ENCODE measurements at places on chromosomes 16 and 17.

DNA sequence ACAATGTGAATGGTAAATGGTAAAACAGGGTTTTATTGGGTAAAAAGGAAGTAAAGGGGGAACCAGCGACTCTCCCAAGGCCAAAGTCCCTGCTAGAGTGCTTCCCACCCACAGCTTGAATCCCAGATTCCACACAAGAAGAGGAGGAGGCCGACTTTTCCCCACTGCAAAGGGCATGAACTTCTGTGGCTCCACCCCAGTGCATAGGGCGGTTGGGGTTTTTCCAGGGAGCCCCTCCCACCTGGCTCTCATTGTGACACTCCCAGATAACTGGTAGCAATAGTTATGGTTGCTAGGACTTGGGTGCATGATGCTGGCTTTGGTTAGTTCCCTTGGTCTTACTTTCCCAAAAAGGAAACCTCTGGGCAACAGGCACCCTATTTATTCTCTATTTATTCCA, 666.0 kb upstream of the CA10 start:
- DNase-seq: no peak

GRCh38 chr16:24471561-24472350, 67.6 kb upstream of the RBBP6 start:
- DNase-seq: no peak

GRCh38 chr16:69823831-69824563, 61.9 kb downstream of the WWP2 start:
- no peak for DNase-seq

- DNase-seq: no peak
These were observed 9.5 kb downstream of the ZNF771 start for GRCh38 chr16:30416624-30417528.

DNA sequence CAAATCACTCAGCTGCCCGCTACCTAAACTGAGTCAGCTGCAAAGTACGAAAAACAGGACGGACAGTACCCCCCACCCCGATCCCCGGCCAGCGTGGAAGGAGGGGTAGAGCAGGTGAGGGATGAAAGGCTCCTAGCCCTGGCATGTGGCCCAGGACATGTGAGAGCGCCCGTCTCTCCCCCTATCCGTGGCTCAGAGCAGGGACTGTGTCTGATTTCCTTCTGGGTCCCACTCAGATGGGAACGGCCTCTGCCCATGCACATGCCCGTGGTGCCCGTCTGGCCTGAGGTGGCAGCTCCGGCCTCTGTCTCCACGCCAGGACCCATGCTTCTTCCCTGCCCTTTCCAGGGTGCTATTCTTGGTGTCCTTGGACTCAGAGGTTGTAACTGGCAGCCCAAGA, 30.2 kb upstream of the RASD1 start:
- DNase-seq: no peak

- no peak for DNase-seq
These were observed 12.5 kb downstream of the SLC7A5 start for GRCh38 chr16:87856791-87857228.

GRCh38 chr17:69414408-69415274, at the start of gene MAP2K6:
MAP2K6 (plus strand) TSS chr17:69414697; CDS start chr17:69414985, 288 bp downstream.
- peak; percentile 78 for DNase-seq

GRCh38 chr17:79741751-79742588, 11.2 kb downstream of the ENPP7 start:
- peak; percentile 77 for DNase-seq

- peak; percentile 56 for DNase-seq
These were observed 5.6 kb downstream of the POLG2 start for GRCh38 chr17:64491034-64491860.

DNA sequence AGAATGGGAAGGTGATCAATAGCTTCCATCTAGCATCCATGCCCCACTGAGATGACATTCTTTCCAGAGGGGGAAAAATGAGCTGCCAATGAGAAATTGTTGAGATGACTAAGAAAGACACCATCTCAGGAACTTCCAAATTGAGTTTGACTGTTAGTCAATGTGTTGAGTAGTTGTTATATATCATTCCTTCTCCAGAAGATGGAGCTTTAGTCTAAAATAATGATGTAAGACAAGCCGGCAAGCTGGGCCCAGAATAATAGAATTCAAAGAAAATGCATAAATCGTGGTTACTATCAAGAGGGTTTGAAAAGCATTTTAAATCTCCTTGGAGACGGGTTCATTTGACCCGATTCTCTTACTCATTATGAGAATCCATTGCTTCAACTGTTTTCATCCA, 71.0 kb upstream of the ATF7IP2 start:
- DNase-seq: no peak

- DNase-seq: no peak
These were observed 9.0 kb downstream of the GPR179 start for GRCh38 chr17:38334480-38335364.

GRCh38 chr17:50428831-50429424, 2.9 kb downstream of the ACSF2 start:
- DNase-seq: no peak

DNA sequence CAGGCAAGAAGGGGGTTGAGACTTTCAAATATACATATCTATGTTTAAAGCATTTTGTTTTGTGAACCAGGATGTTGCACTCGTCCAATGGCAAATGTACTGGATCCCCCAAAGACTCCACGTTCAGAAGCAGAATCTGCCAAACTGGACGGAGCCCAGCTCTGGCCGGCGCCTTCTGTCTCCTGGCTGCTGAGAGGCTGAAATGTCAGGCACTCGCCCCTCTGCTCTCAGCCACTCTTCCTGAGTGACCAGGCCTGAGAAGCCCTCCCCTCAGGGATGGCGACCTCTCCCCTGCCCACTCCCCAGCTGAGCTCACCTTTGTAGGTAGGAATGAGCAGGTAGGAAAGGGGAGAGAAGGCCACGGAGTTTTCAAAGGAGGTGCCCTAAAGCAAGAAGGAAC, 187.5 kb upstream of the FOXF1 start:
- no peak for DNase-seq

DNA sequence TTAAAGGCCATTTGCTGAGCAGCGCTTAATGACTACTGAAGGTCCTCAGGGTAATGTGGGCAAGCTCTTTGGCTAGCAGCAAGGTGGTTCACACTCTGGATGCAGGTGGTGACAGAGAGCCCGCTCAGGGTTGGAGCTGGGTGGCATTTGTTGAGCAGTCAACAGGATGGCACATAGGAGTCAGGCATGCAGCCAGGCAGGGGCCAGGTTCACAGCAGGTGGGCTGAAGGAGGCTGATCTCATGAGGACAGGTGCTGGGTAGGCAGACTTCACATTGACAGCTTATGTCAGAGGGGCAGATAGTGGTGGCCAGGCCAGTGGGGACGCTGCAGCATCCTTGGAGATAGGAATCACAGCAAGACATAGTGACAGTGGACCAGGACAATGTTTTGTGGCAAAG, 4.5 kb downstream of the KRTAP3-1 start:
- no peak for DNase-seq

DNA sequence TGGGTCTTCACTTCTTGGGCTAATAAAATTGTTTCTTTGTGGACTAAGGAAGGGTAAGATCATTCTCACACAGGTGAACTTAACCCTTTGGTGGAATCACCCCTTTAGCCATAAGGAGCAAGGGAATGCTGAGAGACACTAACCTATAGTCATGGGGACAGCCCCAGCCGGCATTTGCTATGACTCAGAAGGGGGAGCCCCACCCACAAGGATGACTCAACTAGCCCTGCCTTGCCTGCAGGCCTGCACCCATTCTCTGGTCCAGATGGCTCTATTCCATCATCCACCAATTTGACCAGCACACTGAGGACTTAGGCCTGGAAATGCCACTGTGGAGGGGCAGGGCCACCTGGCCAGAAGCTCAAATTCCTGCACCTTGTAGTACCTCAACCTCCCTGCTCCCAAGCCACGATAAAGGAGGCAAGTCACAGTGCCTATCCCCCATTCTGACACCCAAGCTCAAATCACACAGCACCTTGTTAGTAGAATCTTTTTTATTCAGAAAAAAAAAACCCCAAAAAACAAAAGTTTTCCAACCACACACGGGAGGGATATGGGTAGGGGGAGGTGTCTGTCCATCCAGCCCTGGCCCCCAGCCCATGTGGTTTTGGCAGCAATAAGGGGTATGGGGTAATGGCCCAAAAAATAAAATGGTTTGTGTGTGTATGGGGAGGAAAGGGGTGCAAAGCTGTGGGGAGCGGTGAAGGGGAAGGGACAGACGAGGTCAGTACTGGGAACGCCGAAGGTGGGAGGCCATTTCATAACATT, 3.0 kb downstream of the PFN1 start:
- DNase-seq: peak; percentile 90

GRCh38 chr16:58530179-58530578, 14.9 kb downstream of the SETD6 start:
- no peak for DNase-seq

- DNase-seq: no peak
These were observed 214.9 kb downstream of the STX8 start for GRCh38 chr17:9360677-9361081.

GRCh38 chr17:54177606-54178308, 355.0 kb downstream of the KIF2B start:
- DNase-seq: no peak

DNA sequence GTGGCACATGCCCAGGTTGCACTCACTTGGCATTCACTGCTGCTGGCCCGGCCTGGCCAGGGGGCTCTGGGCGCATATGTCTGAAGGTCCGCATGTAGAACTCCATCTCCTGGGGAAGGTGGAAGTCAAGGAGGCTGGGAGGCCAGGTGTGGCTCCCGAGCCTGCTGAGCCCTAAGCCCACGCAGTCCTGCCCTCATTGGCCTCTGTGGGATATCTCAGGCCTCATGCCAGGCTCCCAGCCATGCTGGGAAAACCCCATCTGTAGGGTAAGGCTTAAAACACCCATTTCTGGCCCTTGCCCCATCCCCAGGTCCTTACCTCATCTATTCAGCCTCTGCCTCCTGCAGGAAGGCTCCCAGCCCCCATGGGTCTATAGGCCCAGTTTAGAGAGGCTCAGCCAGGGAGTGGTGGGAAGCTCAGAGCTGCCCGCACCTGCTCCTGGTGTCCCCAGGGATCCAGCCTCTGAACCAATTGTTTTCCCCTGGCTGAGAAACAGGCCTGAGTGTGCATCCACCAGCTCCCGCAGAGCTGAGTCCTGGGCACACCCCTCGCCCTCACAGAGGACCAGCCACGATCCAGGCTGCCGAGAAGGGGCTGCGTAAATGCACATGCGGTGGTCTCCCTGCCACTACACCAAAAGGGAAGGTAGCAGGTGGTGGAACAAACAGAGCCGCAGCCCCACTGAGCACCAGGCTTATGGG, 2.3 kb upstream of the TPPP3 start:
- no peak for DNase-seq

DNA sequence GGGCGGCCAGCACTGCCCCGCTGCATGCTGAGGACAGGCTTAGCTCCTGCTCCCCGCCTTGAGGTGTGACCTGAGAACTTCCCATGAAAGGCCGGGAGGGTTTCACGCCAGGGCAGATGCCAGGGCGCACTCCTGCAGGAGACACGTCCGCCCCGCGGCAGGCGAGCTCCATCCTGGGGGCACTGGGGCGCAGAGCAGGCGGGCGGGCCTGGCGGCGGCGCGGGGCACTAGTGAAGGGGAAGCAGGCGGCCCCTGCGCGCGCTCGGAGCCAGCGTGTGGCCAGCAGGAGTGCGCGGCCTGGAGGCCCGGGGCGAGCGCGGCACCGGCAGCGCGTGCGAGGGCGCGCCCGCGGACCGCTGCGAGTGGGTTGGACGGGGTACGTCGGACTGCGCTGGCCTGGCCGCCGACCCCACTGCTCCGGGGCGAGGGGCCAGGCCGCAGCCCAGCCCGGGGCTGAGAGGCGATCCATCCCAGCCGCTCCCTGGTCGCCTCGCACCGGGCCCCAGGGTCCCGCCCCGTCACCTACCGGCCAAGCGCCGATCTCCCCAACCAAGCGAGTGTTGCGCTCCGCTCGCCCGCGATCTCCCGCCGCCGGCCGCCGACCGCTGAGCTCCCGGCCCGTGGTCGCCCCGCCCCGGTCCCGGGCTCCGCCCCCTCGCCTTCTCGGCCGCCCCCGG, at the start of gene MAP3K14:
Gene MAP3K14 (minus strand): TSS at position 587 of the 677 bp plus-strand sequence. CDS start 26,275 bp downstream, outside the sequence.
- DNase-seq: peak; percentile 64

GRCh38 chr17:4766723-4767122, 5.0 kb upstream of the TM4SF5 start:
- DNase-seq: no peak

DNA sequence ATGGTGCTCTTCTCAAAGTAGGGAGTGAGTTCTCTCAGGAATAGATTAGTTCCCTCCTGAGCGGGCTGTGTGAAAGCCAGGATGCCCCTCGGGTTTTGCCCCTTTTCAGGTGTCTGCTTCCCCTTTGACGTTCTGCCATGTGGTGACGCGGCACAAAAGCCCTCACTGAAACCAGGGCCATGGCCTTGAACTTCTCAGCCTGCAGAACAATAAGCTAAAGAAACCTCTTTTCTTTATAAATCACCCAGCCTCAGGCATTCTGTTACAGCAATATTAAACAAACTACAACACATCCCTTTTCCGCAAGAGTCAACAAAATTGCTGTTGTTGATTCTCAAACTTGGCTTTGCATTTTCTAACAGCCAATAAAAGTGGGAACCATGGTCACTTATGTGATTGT, 15.5 kb upstream of the CACNG5 start:
- no peak for DNase-seq

DNA sequence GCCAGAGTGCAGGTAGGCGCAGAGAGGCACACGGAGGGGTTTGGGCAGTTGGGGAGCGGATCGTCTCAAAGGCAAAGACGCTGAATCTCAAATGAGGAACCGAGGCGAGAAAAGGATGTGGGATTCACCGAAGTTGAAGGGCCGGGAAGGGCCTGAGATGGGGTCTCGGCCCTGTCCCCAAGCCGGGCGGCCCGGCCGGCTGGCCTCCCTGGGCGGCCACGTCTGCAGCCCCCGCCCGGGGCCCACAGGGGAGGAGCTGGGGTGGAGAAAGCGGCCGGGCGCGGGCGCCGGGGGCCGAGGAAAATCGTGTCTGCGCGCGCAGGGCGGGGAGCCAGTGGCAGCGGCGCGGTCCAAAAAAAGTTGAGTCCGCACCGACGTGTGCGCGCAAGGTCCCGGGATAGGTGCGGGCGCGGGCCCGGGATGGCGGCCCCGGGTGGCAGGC, 458 bp downstream of the SLC12A4 start:
- peak; percentile 52 for DNase-seq

- no peak for DNase-seq
These were observed 69.8 kb upstream of the IRX3 start for GRCh38 chr16:54356391-54356790.

- DNase-seq: no peak
These were observed 11.7 kb upstream of the HEATR6 start for GRCh38 chr17:60090417-60090816.

GRCh38 chr16:9050102-9050830, 41.2 kb upstream of the HAPSTR1 start:
- no peak for DNase-seq

DNA sequence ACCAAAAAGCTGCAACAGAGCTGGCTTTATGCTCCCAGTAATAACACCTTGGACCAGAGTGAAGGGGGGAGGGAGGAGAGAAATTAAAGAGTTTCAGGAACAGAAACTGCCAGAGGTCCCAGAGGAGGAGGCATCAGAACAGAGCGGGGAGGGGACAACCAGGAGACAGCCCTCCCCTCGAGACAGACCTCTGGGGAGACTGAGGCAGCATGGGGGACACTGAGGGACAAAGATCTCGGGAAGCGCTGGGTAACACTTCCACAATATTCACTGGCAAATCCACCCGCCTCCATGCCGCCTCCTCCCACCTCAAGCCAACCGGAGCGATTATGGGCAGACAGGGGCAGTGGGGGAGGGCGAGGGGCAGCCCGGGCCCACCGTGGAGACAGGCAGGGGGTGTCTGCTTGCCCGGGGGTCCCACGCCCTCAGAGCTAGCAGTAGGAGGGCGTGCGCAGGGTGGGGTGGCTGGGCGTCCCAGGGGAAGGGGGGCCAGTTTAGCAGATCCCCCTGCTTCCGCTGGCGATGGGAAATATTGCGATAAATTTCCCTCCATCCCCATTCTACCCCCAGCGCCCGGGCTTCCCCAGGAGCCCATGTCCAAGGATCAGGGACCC, 1.2 kb downstream of the PCGF2 start:
- DNase-seq: no peak

- no peak for DNase-seq
These were observed 24.4 kb downstream of the TNFRSF13B start for GRCh38 chr17:16947470-16947869.
